ENCODE measurements at places on chromosomes 12 and 14. TPM values are rescaled to one million over a fixed set of nuclear protein-coding genes. Genes with fewer than 3 reads are reported as not detected.

The MEG3 gene
- not detected for total RNA-seq

- no peak for DNase-seq
Observed at GRCh38 chr14:98725191-98725590, 546.8 kb downstream of the BCL11B start.

- DNase-seq, result no peak
Observed at GRCh38 chr12:89762498-89763170, 54.0 kb upstream of the ATP2B1 start.

DNA sequence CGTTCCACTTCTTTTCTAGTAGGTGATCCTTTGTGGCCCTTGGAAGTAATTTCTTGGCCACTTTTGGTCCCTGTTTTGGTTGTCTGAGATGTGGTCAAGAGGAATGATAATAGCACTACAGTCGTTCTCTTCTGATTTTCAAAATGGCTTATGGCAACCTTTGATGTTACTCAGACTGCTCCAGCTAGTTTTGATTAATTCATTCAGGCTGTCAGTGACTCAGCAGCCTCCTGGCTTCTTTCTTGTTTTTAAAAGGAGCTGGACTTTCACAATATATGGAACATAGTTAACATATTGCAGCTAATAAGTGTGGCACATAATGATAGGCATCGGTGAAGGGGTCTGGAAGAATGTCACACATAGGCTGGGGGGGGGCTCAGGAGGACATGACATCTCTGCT lies 47.3 kb downstream of the WDR20 start:
- no peak for DNase-seq

DNA sequence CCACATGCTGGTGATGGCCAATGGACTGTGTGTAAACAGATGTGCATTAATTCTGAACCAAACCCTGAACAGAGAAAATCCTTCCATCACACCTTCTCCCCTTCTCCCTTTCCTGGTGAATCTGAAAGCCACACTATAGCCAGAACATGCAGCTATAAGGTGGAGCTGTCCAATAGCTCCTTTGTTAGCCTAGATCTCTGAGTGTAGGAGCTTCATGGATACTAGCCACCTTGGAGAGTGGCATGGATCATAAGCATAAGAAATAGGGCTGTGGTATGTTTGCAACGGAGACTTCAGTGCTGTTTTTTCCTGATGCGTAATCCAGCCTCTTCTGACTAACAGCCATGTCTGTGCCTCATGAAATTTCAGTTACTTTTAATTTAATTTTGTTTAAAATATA lies 364.5 kb downstream of the BTG1 start:
- DNase-seq, result no peak

DNA sequence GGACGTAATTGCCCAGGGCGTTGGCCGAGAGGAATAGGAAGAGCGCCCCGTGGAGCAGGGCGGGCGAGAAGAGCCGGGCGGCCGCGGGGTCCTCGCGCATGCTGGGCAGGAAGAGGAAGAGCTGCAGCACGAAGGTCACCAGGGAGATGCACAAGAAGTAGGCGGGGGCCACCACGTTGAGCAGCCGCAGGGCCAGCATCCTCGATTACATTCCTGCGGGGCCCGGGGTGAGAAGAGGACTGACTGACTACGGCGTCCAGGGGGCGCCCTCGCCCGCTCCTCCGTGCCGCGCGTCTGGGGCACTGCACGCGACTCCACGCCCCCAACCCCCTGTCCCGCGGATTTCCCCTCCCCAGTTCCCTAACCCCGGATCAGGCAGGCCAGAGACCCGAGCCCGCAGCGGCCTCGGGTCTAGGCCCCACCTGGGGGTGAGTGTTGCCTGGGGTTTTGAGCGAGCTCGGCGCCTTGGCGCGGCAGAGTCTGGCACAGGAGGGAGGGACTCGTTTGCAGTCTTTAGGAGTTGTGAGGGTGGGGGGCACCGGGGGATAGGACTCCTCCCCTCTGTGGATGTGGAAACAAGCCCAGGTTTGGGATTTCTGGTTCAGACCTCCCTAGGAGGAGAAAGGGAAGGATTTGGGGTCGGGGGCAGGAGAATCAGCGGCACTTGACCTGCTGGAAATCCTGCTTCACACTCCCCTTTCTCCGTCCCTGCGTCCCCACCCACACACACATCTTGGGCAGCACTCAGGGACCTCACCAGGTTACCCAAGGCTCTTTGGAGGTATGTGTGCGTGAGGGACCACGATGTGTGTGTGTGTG lies 1.8 kb downstream of the ZDHHC22 start:
- DNase-seq, result peak; percentile 15

DNA sequence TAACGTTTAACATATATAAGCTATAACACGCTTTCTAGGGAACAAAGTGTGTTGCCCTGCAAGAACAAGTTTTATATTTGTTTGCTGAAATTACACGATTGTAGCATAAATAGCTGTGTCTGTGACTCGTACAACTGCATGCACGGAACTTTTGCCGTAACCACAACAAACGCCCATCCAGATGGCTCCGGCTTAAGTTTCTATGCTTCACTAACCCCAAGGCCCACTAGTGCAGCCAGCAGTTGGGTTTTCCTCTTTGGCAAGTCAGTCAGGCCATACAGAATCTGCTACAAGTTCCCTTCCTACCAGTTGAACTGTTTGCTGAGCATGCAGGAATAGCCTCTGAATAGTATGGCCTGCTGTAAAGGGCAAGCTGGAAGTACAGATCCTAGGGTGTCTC lies 12.1 kb downstream of the CSRP2 start:
- no peak for DNase-seq

GRCh38 chr12:92010368-92010767 lies 135.3 kb downstream of the BTG1 start:
- no peak for DNase-seq

- no peak for DNase-seq
Observed at GRCh38 chr12:92357584-92358261, 212.1 kb upstream of the BTG1 start.

DNA sequence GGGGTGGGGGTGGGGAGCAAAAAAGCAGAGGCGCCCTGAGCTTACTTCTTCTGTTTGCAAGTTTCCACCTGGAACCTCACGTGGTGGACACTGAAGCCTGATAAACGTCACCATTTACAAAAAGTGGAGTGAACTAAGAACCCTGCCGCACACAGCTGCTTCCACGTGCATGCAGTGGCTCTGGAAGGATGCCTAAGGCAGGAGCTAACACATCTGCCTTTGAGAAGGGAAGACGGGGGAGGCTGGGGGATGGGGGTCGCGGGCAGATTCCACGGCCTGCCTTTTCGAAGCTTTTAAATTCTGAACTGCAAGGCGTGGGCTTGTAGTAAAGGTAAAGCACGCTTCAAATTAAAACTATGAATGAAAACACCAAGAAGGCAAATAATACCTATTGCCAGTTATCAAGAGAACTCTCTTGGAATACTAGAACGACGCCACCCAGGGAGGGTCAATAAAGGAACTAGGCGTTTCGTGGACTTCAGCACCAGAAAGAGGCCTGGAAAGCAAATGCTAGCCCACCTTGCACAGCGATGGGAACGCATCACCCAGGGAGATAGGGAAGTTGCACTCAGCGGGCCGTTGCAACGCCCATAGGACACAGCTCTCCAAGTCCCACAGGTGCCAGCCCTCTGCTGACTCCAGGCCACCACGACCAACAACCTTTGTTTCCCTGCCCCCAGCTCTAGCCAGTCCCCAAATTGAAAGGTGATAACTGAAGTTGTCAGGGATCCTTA lies 61.8 kb downstream of the TESC start:
- no peak for DNase-seq

GRCh38 chr14:74962046-74962445 lies 6.6 kb upstream of the PGF start:
- DNase-seq, result no peak

DNA sequence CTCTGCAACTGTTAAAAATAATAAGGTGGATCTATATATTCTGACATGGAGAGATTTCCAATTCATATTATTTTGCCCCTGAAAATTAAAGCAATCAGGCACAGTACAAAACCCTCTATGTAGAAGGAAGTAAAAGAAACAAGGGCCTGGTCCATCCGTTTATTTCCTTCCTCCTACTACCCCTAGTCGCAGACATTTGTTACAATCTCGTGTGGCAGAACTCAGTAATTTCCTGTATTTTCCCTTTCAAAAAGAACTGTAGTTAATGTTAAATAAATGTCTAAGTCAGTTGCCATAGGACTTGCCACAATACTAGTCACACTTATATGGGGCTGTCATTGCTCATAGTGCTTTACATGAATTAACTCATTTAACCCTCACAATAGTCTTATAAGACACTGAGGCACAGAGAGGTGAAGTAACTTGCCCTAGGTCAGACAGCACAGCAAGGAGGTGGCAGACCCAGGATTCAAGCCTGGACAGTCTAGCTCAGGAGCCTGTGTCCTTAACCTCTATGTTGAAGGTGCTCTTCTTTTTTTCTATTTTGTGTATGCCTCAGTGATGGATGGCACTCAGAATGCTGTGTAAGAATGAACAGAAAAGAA lies 24.2 kb downstream of the NINJ2 start:
- DNase-seq, result no peak

The TSPAN11 gene
- total RNA-seq, result not detected

DNA sequence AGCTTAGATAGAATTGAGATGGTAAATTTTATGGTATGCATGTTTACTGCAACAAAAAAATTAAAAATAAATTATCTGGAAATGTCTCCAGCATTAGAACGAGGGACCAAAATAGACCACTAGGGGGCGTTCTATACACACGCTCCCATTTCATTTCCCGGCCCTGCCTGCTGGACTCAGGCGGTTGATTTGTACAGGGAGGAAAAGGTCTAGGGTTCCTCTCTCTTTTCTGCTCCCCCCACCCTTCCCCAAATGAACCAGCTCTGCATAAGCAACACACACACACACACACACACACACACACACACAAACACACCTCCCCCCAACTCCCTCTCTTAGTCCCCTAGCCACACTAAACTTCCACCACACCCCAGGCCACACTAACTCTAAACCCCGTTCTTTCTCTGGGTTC lies 7.8 kb upstream of the DTX1 start:
- DNase-seq, result peak; percentile 48

The KLRC4 gene
- total RNA-seq, result not detected

GRCh38 chr14:77305696-77306095 lies 15.0 kb downstream of the POMT2 start:
- no peak for DNase-seq

The FOXA1 gene
- total RNA-seq, result not detected

DNA sequence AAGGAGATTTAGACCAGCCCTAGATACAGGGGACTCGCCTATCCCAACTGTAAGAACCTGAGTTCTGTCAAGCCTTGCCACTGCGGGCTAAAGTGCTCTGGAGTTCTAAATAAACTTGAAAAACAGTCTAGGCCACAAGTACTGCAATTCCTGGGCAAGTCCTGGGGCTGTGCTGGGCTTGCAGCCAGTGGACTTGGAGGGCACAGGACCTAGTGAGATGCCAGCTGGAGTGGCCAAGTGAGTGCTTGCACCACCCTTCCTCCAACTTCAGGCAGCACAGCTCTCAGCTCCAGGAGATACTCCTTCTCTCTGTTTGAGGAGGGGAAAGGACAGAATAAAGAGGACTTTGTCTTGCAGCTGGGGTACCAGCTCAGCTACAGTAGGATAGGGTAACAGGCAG lies 307.6 kb upstream of the FBXO33 start:
- no peak for DNase-seq

GRCh38 chr14:92846162-92846897 lies 52.2 kb downstream of the GOLGA5 start:
- DNase-seq, result no peak

- DNase-seq, result no peak
Observed at GRCh38 chr12:11812586-11813437, 163.3 kb downstream of the ETV6 start.

DNA sequence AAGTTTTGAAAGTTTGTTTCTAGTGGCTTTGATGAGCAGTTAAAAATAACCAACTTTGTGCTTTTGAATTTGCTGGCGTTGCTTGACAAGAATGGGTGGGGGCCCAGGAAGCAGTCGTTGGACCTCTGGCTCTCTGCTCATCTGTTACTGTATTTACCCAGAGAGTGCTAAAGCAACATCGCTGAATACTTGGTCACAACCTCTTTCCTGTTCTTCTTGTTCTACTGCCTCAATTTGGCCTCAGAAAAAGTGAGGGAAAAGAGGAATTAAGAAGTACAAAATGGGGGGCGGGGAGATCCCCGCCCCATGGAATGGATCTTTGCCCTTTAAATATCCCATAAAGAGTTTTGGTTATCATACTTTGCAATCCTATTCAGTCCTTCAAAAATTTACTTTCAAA lies 221.5 kb upstream of the G2E3 start:
- no peak for DNase-seq

The CELA1 gene
- total RNA-seq, result not detected

DNA sequence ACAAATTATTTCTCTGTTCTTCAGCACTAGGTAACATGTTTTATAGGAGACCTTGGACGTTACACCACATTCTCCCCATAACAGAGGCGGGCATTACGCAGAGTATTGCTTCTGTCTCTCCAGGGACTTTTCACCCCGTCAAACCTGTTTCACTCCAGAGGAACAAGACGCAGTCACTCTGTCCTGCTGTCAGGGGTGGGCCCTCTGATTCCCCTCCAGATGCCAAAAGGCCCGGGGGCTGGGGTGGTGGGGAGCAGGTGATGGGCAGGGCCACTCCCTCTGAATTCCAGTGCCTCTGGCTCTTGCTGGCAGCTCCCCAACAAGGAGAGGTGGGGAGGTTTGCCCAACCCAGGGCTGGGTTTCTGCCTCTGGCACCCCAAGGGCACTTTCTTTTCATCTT lies 71.9 kb downstream of the NTF3 start:
- DNase-seq, result no peak

- DNase-seq, result no peak
Observed at GRCh38 chr14:68807148-68807600, 14.3 kb upstream of the ZFP36L1 start.

DNA sequence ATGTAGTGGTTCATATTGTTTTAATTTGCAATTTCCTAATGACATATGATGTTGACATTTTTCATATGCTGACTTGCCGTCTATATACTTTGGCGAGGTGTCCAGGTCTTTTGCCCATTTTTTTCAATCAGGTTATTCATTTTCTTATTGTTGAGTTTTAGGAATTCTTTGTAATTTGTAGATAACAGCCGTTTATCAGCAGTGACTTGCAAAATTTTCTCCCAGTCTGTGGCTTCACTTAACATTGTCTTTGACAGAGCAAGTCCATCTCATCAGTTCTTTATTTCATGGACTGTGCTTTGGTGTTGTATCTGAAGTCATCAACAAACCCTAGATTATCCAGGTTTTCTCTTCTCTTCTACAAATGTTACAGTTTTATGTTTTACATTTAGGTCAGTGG lies 12.6 kb upstream of the KLHDC2 start:
- no peak for DNase-seq

Data from activated T-helper 1 cell treated with anti-CD3 and anti-CD28 coated beads, Interleukin-12 subunit alpha, Interleukin-12 subunit beta, Interleukin-2, Interleukin-4 antibody, amounts not matched to agents 30 ng/mL and 10 ng/mL and 1 ng/mL, durations not matched to agents 14 hours and 24 hours and 36 hours (primary cell).